ENCODE measurements at places on chromosomes 3 and 15. TPM values are rescaled to one million over a fixed set of nuclear protein-coding genes. Genes with fewer than 3 reads are reported as not detected.

Gene IGSF10
- polyA plus RNA-seq = 5.5 TPM

- no peak for DNase-seq
These were observed 795 bp downstream of the MCM2 start for GRCh38 chr3:127598841-127599570.

Gene SPTSSB
- 0.59 TPM for polyA plus RNA-seq

- DNase-seq = no peak
These were observed 12.6 kb downstream of the TMEM43 start for GRCh38 chr3:14137445-14137844.
